Mesenteric fat pad (tissue), 1 donor: ENCODE measurements at places on chromosomes 11 and 22. TPM values are rescaled to one million over a fixed set of nuclear protein-coding genes. Genes with fewer than 3 reads are reported as not detected.

DNA sequence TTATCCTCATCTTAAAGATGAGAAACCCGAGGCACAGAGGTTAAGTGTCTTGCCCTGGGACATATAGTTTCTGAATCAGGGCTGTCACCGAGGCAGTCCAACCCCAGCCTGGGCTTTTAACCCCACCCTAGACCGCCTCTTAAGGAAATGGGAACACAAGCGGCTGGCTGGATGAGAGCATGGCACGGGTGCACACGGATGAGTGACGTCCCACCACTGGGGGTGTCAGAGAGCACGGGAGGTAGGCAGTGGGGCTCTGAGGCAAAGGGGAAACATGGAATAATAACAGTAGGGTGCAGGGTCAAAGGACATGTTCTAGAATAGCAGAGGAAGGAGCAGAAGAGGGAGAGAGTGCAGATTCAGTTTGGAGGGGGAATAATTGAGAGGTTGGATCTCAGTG is 22.3 kb downstream of the PPFIBP2 start:
- DNase-seq, result no peak

- DNase-seq, result no peak
Observed at GRCh38 chr22:21697021-21697771, 31.4 kb downstream of the PPIL2 start.

DNA sequence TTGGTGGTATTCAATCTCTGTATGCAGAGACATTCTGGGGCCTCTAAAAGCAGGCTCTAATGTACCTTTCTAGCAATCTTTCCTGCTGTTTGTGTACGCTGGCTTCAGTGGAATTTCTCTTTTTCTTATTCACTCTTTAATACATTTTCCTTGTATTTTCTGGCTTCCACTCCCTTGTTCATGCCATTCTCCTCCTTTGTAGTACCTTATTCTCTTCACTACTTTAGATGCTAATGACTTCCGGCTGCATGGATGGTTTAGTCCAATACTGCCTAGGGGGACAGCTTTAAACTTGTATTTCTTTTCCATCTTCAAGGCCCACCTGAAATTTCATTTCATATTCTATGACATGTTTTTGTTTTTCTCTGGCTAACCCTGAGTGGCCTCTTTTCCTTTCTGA is 40.2 kb downstream of the DDX10 start:
- no peak for DNase-seq

DNA sequence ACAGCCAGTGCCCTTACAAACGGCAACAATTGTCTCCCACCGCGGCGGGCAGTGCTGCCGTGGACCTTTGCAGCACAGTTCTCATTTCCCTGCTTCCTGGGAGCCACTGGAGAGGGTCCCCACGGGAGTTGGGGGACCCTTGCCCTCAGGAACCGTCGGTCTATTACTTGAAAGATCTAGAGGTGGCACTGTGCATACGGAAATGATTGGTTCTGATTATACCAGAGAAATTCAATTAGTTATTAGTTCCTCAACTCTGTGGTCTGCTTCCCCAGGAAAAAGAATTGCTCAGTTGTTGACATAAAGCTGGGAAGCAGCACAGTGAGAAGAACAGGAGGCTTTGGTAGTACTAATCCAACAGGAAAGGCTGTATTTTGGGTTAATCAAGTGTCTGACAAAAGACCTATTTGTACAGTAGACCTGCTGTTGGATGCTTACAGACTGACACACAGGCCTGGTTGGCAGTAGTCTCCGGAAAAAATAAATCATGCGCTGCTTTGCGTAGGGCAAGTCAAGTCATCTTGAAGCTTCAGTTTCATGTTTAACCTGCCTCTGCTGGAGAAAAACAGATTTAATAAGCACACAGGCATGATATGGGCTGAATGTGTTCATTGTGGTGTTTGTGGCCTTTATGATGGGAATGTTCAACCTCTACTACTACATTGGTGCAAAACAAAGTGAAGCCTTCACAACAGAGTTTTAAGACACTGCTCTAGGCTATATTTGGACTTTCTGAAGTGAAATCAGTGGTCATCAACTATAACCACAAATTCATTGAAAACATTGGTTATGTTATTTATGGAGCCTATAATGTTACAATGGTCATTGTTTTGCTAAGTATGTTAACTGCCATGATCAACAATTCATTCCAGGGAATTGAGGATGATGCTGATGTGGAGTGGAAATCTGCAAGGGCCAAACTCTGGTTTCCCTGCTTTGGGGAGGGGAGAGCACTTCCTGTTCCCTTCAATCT is 54.6 kb upstream of the SC5D start:
- no peak for DNase-seq

- peak; percentile 72 for DNase-seq
Observed at GRCh38 chr11:12199231-12199948, 89.0 kb downstream of the MICAL2 start.

DNA sequence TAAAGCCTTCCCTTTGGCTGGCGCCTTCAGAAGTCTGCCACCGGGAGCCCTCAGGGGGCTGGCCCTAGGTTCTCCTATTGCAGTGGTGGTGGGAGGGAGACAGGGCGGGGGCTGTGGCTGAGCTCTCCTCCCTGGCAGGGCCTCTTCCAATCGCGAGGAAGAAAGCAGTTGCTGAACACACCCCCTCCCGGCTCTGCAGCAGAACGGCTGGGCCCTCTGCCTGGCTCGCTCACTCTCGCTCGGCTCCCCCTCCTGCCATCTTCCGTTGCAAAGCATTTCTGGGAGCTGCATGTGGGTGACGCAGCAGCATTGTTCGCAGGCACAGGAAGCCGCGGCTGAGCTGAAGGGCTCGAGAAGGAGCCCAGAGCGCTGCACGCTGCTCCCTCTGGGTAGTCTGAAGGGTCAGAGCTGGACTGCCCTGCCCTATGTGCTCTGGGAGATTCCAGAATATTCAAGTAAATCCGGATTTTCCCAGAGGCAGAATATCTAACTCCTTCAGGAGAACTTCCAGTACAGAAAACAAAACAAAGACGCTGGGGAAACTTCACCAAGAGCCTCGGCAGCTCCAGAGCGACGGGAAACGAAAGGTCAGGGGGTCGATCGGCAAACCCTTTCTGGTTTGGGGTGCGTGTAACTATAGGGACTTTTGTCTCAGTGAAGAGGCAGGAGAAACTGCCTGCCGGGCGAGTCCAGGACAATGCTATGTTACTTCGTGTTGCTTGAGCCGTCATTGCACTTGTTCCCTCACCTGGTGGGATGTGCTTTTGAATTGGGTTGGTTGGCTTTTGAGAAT is 26.3 kb upstream of the GRK2 start:
- DNase-seq, result peak; percentile 96

NFRKB gene
- 17.7 TPM for total RNA-seq

DNA sequence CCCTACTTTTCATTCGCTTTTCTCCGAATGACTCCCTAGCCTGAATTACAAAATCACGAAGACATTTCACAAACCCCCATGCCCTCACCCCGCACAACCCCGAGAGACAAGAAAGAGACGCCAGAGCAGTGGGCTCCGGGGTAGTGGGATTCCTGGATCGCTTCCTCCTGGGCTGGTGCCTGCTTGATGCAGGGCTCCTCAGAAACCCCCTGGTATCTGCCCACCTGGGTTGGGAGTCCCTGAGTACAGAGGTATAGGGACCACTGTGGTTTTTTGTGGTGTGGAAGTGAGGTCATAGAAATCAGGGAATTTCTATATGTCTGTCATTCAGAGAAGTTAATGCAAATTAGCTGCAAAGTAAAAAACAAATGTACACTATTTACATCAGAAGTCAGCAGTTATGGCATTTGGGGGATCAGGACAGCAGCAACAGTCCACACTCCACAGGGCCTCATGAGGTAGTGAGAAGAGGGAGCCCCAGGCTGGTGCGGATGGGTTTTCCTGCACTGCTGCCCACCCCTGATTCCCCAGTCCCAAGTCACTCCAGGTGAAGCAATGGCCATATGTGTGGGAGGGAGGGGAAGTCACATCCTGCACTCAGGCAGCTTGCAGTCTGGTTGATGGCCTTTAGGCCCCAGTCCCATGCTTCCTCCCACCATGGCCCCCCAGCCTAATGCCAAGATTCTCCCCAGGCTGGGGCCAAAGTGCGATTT is 39.6 kb downstream of the BUD13 start:
- peak; percentile 51 for DNase-seq

SPTBN2 gene
- 8.3 TPM for total RNA-seq

MPZL3 gene
- total RNA-seq, result 1.7 TPM

GRCh38 chr22:45228401-45228754 is 12.3 kb downstream of the KIAA0930 start:
- no peak for DNase-seq

- DNase-seq, result peak; percentile 93
Observed at GRCh38 chr11:61293867-61294716, 1.0 kb downstream of the VWCE start.

KDM4D gene
- 0.93 TPM for total RNA-seq

DNA sequence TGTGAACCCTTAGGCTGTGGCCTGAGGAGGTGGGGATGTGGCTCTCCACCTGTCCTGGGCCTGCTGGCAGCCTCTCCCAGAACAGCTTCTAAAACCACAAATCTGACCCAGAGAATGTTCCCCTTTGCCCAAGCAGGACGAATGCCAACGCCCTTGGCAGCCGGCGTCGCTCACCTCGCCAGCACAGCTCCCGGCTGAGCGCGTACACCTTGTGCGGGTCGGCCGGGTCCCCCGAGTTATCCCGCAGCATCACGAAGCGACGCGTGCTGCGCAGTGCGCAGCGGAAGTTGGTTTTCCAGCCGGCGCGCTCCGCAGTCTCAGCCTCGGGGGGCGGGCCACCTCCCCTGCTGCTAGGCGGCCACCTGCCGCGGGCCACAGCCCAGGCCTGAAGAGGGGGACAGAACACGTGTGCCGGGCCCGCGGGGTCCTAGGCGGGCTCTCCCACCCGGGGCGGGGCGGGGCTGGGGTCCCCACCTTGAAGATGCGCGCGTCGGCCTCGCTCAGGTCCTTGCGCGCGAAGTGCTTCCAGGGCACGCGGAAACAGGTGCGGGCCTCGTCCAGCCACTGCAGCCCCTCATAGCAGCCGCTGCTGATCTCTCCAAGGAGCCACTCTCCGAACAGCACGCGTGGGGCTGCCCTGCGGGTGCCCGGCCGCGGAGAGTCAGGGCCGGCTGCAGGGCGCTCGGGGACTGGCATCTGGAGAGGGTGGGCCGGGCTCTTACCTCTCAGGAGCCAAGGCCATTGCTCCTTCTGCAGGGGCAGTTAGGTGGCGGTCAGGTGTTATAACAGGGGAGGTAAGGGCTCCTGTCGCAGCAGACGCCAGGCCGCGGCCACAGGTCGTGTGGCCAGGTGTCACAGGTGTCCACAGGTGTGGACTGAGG is 887 bp downstream of the IRF7 start:
- no peak for DNase-seq

GRCh38 chr11:64396079-64396591 is 37.2 kb downstream of the RPS6KA4 start:
- DNase-seq, result no peak
